ENCODE measurements at places on chromosomes 6 and 20.

DNA sequence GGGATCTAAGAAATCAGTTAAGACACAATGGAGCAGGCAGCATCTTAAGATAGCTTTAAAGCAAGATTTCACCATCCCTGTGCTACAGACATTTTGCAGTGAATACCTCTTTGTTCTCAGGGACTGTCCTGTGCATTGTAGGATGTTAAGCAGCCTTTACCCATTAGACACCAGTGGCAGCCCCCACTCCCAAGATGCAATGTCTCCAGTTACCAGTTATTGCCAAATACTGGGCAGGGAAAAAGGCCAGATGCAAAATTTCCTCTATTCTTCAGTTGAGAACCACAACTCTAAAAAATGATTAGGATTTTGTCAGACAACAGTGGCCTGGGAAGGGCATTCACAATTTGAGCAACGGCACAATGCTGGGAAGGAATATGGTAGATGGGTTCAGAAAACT is 6.1 kb downstream of the FBXO5 start:
- no peak for DNase-seq

DNA sequence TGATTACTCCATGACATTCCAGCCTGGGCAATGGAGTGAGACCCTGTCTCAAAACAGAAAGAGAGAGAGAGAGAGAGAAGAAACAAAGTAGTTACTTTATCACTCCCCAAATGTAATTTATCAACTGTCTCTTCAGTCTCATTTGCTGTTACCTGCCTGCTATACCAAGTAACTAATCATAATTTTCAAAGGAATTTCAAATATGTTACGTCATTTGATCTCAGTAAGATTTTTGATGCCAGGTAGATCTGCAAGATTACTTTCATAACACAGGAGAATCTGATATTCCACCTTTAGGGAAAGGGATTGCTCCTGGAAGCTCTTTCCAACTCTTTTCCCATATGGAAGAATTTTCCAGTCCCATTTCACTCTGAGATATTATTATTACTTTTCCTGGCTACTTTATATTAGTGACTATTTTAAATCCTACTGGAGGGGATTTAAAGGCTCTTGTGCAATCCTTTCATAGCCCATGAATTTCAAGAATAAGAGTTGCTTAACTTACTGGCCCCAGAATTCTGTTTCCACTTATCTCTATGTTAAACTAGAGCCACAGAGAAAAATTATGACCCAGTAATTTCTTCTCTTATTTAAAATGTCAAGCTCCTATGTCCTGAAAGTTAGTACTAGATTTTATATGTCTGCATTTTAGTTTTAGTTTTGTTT is 390.2 kb upstream of the FLRT3 start:
- no peak for DNase-seq

DNA sequence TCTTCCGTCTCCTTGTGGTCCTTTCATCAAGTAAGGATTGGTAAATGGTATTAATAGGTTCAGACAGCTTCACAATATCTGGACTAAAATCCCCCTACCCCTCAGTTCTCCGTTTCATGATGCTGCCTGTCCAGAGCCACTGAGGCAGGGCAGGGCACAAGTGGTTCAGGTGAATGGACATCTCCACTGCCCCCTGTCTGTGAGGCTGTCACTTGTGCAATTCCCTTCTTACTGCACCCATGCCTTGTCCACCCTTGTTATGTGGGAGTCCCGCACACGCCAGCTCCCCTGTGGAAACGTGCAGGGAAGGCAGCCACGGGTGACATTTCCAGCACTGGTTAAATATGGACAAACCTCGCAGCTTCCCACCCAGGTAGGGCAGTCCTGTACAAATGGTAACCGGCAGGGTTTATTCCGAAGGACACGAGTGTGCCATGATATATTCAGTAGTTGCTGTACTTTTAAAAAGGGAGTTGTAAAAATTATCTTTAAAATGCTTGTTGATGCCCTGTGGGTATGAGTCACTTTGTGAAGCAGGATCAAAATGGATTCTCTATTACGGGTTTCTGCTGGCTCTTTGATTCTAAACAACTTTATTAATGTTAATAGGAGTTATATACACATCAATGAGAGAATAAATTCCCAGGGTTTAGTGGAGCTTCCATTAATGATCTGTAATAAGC is 73.5 kb downstream of the FYN start:
- DNase-seq = no peak

GRCh38 chr6:15429141-15430110 is 183.6 kb downstream of the JARID2 start:
- DNase-seq = no peak

DNA sequence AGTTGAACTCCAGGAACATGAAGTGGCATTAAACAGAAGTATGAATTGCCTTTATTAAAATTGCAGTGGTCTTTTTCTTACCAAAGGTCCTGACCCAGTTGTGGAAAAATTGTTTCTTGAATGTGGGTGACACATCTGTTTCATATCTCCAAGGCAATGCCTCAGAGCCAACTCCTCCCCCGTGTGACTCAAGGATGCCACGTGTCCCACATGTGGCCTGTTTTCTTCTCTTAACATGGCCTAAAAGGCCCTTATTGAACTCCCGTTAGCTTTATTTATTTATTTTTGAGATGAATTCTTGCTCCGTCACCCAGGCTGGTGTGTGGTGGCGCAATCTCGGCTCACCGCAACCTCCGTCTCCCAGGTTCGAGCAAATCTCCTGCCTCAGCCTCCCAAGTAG is 128.4 kb upstream of the ESR1 start:
- DNase-seq = peak; percentile 55

GRCh38 chr6:2767657-2768524 is 2.7 kb downstream of the WRNIP1 start:
- no peak for DNase-seq

GRCh38 chr20:41185013-41185757 is 47.8 kb downstream of the PLCG1 start:
- DNase-seq = no peak

DNA sequence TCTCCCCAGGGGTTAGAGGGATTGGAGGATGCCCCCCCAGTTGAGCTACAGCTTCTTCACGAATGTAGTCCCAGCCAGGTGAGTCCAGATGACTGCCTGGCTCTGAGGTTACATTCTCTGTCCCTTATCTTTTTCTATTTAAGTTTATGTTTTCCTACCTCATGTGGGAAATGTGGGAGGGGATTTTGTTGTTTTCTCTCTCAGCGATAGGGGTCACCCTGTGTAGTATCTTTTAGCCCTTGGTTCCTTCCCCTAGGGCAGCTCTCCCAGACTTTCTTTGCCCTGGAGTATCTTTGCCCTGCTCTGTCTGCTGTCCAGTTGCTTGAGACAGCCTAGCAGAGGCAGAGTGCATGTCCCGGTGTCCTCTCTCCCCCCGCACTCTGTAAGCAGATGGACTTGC is 5.8 kb downstream of the FANCE start:
- DNase-seq = no peak

- DNase-seq = no peak
Measured at GRCh38 chr6:83838727-83839126, 14.4 kb upstream of the RIPPLY2 start.

- DNase-seq = no peak
Measured at GRCh38 chr6:80437801-80438200, 331.3 kb downstream of the BCKDHB start.

DNA sequence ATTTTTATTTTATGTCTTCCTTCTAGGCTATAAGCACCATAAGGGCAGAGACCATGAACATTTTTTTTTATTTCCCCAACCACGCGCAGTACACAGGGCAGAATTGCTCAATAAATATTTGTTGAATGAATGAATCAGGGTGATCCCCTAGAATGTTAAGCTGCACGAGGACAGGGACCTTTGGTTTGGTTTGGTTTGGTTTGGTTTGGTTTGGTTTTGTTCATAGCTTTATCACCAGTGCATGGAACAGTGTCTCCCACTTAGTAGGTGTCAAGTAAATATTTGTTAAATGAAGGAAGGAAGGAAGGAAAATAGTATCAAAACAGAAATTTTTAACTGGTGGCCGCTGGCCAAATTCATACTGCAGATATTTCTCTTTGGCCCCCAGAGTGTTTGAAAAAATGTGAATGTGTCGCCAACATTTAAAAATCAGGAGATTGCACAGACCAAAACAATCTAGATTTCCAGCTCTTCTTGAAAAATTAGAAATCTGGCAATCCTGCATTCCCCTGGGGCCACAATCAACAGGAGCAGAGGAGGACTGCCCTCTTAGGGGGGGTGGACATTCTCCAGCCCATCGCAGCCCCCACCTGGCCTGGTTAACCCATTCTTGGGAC is 205.3 kb downstream of the EYA2 start:
- DNase-seq = no peak

- DNase-seq = no peak
Measured at GRCh38 chr20:32780749-32781655, 18.8 kb downstream of the DNMT3B start.

DNA sequence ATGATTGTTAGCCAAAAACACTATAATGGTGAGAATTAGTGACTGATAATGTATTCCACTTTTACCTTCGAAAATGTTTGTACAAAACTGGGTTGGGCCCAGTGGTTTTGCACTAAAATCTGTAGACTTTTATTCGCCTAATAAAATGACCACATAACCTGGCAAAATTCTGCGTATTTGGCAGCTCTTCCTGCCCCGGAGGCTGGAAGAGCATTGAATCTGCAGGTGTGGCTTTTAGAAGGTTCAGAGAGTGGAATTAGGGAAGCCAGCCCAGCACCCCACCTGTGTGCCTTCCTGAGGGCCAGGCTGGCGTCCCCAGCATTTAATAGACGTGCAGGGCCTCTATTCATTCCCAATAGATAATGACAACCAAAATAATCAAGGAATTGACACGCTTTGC is 256.7 kb downstream of the UST start:
- DNase-seq = no peak

DNA sequence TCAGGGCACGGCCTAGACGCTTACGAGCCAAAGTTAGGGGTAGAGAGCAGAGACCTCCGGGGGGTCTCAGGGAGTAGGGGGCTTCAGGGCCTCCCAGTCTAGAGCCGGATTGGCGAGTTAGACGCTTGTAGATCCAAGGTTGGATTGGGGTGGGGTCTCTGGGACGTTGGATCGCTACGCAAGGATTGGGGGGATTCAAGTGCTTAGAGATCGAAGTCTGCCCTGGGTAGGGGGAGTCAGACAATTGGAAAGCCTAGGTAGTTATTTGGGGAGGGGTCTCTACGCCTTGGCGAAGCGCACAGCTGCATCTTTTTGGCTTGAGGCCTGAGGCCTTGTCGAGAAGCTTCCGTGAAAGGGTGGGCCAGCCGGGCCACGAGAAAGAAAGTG is 469 bp downstream of the STX16 start:
- DNase-seq = no peak

DNA sequence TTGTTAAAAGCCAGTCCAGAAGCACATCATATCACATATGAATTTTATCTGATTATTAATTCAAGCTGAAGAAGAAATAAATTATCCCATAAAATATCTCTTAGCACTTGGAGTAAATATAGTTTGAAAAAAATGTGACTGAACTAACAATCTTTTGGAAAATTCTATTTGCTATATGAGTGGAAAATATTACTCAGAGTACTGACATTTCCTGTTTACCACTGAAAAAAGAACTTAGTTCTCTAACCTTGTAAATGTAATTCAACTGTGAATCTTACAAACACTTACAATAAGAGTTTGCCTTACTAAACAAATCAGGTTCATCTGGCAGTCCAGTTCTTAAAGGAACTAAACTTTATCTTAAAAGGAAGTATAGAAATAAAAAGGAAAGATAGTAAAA is 44.2 kb downstream of the MOXD1 start:
- DNase-seq = no peak

DNA sequence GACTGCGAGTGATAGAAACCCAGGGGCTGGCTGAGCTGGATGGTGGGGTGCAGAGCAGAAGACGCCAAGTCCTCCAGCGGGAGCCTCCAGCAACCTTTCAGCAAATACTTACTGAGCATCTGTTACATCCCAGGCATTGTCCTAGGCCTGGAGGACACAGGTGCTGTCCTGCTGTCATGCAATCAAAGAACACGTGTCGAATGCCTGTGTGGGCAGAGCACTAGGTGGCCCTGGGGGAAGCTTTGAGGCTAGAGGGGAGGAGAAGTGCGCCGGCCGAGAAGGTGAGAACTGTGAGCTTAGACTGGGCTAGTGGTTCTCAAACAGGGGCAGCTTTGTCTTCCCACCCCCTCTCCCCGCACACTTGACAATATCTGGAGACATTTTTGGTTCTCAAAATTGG is 233.6 kb downstream of the BMP7 start:
- DNase-seq = no peak

- DNase-seq = no peak
Measured at GRCh38 chr20:43919686-43920403, 5.2 kb downstream of the TOX2 start.

DNA sequence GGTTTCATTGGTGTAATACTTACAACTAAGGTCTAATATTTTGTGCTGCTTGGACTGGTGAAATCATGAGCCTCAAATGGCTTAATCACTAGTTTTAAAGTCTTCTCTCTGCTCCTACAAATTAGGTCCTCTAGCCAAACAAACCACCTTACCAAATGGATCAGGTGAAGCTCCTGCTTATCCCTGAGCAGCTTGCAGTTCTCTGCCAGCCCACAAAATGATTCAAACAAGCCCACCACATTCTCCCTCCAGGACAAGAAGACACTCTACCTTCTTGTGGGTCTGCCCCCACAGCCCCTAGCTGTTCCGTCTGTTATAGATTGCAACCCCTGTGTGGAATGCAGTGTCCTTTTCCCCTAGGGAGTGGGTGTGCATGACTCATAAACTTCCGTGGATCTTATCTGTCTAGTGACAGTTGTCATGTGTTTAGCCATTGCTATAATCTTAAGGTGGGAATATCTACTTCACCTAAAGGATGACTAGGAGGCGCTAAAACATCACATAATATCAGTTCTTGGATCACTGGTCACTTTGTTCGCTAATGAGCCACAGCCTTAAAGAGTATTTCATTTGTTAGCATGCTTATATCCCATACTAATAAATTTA is 940.5 kb upstream of the MANEA start:
- DNase-seq = no peak

- DNase-seq = peak; percentile 98
Measured at GRCh38 chr6:142146828-142147662, at the start of the genes NMBR and VTA1. TSS of gene NMBR (minus strand) at chr6:142147122. CDS start at chr6:142088658, 58,464 bp downstream. TSS of gene VTA1 (plus strand) at chr6:142147263. CDS start at chr6:142147288, 25 bp downstream.

DNA sequence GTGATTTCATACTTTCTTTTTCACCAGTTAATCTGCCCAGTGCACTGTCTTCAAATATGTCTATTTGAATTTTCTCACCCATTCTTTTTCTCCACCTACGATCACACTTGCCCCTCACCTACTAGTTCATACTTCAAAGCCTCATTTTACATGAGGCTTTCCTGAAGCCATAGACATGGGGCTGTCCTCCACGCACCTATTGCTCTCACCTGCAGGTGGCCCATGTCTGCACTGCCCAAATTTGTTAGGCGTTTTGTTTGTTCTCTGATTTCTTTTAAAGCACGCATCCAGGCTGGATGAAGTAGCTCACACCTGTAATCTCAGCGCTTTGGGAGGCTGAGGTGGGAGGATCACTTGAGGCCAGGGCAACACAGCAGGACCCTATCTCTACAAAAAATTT is 106.8 kb upstream of the RIPOR2 start:
- DNase-seq = peak; percentile 47

DNA sequence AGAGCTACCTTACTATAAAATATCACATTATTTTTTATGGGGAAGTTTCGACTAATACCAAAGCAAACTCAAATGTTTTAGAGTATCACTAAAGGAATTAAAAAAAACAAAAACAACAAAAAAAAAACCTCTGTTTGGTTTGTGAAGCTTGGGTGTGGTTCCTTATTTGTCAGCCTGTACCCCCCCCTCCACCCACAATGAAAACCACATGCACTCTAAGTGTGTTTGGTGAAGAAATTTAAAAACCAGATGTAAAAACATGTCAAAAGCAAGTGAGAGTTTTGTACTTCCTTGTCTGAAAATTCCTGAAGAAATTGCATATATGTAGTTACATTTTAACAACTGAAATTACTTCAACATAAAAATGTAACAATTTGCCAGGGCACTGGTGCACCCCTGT is 3.1 kb downstream of the STK38 start:
- peak; percentile 63 for DNase-seq

Measured in activated CD4-positive, alpha-beta memory T cell treated with anti-CD3 and anti-CD28 coated beads for 36 hours (primary cell).